ENCODE measurements at places on chromosomes 4 and X.
A peak's percentile ranks its signal among the peaks of the same experiment; 100 is the strongest.

DNA sequence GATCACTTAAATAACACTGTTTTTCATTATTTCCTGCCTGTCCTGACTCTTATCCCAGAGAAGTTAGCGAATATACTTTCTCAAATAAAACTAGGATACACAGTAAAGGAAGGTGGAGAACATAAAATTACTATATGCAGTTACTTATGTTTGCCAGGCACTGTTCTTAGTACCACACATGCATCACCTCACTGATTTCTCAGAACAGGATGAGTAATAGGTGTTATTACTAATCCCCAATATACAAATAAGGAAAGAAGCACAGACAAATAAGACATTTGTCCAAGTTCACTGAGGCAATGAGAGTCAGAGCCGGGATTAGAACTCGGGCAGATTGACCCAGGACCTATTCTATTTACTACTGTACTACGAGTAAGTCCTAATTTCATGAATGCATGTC is 91.7 kb downstream of the CORIN start:
- H3K36me3 ChIP-seq = no peaks in the 10 kb centered on the region
- H3K4me1 ChIP-seq = no peaks in the 10 kb centered on the region
- H3K27ac ChIP-seq = no peak overlapping the region
- H3K27me3 ChIP-seq = peaks cover 6% of the 10 kb centered on the region

DNA sequence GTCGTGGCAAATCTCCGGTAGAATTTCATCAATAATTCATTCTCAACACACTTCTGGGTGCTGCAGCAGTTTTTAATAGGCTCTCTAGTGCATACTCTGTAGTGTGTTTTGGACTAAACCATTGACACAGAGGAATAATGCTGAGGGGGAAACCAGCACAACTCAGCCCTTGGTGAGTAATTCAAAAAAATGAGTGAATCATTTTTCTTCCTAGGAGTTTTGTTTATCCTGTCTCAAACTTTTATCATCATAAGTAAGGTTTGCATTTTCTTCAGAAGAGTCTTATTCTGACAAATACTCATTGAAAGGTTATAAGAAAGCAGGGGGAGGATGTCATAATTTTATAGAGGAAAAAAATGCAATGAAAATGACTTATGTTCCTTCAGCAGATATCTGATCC is 2542.7 kb downstream of the PCDH7 start:
- no peak overlapping the region for H3K4me3 ChIP-seq
- H3K4me1 ChIP-seq = no peaks in the 10 kb centered on the region
- no peak for DNase-seq

DNA sequence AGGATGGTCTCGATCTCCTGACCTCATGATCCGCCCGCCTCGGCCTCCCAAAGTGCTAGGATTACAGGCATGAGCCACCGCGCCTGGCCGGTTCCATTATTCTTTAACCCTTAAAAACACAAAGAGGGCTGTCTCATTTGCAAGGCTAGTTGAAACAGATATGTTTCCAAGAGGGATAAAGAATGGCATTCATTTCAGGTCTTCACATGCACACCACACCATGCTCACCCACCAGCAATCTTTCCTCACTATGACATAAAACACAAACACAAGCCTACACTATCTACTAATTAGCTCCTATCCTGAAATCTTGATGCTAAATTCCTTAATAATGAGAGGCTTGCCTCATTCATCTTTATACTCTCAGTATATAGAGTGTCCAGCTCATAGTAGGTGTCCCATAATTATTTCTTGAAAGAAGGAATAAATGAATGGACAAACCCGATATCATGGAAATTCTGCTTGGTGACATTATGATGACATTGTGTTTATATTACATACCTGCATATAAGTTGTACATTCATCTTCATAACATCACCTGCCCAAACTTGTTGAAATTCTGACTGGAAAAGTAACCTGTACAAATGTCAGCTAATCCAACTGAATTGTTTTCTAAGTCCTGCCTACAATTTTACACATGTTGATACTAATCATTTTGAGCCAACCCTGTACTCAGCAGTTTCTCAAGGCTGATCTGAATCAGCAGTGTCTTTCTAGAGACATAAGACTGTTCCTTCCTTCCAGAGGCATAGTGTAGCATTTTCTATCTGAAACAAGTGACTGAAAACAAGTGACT is 408.5 kb downstream of the KLHL13 start:
- H3K27ac ChIP-seq = no peak overlapping the region
- DNase-seq = no peak
- no peaks in the 10 kb centered on the region for H3K36me3 ChIP-seq
- no peak overlapping the region for H3K4me3 ChIP-seq

GRCh38 chr4:19936476-19936875 is 315.2 kb upstream of the SLIT2 start:
- no peak overlapping the region for H3K4me3 ChIP-seq
- H3K27ac ChIP-seq = no peak overlapping the region
- no peaks in the 10 kb centered on the region for H3K4me1 ChIP-seq
- H3K27me3 ChIP-seq = no peaks in the 10 kb centered on the region
- DNase-seq = no peak

GRCh38 chrX:132375941-132376340 is 112.9 kb downstream of the MBNL3 start:
- H3K36me3 ChIP-seq = peaks cover 11% of the 10 kb centered on the region
- DNase-seq = no peak
- no peaks in the 10 kb centered on the region for H3K4me1 ChIP-seq
- H3K27ac ChIP-seq = no peak overlapping the region
- H3K4me3 ChIP-seq = no peak overlapping the region
- no peaks in the 10 kb centered on the region for H3K27me3 ChIP-seq

DNA sequence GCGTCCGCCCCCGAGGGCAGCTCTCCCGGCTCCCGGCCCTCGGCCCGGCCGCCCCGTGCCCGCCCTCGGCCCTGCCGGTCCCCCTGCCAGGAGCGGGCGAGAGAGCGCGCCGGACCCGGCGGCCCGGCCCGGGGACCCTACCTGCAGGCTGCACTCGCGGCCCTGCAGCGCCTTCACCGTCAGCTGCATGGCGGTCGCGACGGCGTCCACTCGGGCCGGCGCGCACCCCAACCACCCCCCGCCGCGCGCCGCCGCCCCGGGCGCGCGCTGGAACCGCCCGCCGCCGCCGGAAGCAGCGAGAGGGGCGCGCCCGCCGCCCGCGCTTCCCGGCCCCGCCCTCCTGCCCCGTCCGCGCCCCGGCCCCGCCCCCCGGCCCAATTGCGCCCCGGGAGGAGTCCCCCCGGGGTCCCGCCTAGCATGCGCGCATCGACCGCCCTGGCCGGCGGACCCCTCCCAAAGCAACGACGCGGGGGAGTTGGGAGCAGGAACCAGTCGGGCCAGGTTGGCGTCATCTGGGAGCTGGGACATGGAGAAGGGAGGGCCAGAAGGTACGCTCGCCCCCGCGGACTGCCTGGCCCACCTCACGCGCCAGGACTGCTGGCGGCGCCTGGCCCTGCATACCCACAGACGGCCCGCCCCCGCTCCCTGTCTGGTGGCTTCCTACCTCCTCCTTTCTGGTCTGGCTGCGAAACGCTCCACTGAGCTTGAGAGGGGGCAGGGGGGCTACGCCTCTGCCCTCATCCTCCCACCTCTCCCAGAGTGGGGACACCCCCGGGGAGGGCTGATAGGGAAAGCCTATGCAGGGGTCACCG is at the start of gene UBL4A:
UBL4A (minus strand) TSS at position 220 of the 812 bp plus-strand sequence; CDS start at position 189, 31 bp downstream.
- peak within 1 kb of the TSS; percentile 73 for H3K4me3 ChIP-seq
- H3K4me1 ChIP-seq = peaks cover 18% of the 10 kb centered on the region
- H3K27me3 ChIP-seq = no peaks in the 10 kb centered on the region
- DNase-seq = peak; percentile 61
- no peak within 1 kb of the TSS for H3K27ac ChIP-seq
- H3K36me3 ChIP-seq = peaks cover 10% of the 10 kb centered on the region

DNA sequence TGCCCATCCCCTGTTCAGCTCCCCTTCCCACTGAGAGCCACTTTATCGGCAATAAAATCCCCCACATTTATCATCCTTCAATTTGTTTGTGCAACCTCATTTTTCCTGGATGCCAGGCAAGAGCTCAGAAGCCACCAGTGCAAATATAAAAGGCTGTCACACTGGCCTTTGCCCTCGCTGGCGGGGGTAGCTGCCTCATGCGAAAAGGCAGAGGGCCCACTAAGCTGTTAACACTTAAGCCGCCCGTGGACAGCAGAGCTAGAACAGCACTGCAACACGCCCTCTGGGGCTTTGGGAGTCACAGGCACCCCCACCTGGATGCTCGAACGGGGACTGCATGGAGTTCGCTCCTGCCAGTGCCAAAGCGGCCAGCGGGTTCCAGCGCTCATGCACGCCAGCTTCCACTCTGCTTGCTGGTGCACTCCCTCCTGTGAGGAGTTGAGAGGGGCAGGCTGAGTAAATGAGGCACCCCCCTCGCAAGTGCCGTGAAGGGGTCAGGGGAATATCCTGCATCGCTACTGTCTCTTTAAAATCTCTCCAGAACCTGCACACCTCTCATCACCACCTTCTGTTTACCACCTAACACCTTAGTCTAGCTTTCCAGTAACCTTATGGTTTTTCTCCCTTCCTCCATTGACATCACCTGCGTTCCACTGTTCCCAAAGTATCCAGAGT is 99.5 kb downstream of the SORBS2 start:
- peaks cover 8% of the 10 kb centered on the region for H3K4me1 ChIP-seq
- H3K36me3 ChIP-seq = no peaks in the 10 kb centered on the region
- peaks cover 18% of the 10 kb centered on the region for H3K27me3 ChIP-seq
- no peak for DNase-seq
- no peak overlapping the region for H3K27ac ChIP-seq

DNA sequence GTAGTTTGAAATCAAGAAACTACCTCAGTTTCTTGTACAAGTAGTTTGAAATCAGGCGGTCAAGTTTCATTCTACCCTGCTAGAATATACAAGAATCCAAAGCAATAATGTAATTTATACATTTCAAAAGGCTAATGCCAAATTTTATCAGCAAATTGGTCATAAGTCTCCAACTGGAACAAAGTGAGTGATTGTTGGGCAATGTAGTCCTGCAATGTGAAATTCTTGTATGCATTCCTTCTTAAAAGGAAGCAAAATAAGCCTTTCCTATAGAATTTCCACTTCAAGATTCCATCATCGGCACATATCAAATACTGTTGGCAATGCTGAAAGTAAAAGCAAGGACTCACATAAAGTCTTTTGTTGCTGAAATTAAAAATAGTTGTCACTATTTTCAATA is 334.9 kb downstream of the IL1RAPL1 start:
- no peak overlapping the region for H3K4me3 ChIP-seq
- no peaks in the 10 kb centered on the region for H3K27me3 ChIP-seq
- DNase-seq = no peak
- no peak overlapping the region for H3K27ac ChIP-seq

GRCh38 chr4:61296144-61296543 is 96.0 kb downstream of the ADGRL3 start:
- H3K4me3 ChIP-seq = no peak overlapping the region
- no peaks in the 10 kb centered on the region for H3K27me3 ChIP-seq
- H3K36me3 ChIP-seq = no peaks in the 10 kb centered on the region
- H3K4me1 ChIP-seq = no peaks in the 10 kb centered on the region
- H3K27ac ChIP-seq = no peak overlapping the region

DNA sequence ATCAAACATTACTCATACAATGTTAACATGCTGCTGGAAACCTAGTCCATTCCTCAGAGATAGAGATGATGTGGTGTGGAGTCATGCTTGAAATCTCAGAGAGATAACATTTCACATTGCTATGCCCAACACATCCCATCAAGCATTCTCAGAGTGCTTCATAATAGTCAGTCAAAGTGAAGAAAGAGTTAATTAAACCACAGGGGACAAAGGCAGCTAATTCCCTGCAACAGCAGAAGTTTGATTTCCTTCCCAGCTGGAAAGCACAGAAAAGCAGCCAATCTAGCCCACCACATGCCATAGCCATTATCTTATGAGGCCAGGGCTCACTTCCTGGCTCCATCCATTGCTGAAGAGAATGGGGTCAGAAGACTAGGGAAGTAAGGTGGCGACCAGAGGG is 8.9 kb downstream of the KDR start:
- H3K27ac ChIP-seq = no peak overlapping the region
- H3K4me1 ChIP-seq = no peaks in the 10 kb centered on the region
- no peaks in the 10 kb centered on the region for H3K36me3 ChIP-seq
- peaks cover 3% of the 10 kb centered on the region for H3K27me3 ChIP-seq

GRCh38 chr4:80594701-80595100 is 259.2 kb downstream of the CFAP299 start:
- H3K27me3 ChIP-seq = no peaks in the 10 kb centered on the region
- no peak for DNase-seq
- no peaks in the 10 kb centered on the region for H3K36me3 ChIP-seq
- no peak overlapping the region for H3K27ac ChIP-seq

DNA sequence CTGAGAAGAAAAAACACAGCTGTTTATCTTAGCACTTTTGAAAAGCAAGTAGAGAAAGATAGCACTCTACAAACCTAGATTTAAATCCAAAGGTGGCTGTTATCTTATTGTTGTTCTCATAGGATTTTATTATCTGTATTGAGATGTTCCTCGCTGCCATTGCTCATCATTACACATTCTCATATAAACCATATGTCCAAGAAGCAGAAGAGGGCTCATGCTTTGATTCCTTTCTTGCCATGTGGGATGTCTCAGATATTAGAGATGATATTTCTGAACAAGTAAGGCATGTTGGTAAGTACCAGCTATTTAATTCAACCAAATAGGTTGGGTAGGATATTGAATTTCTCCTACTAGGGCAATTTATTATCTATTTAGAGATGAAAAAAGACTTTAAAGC is 16.4 kb downstream of the TMEM184C start:
- no peaks in the 10 kb centered on the region for H3K27me3 ChIP-seq
- H3K4me1 ChIP-seq = no peaks in the 10 kb centered on the region
- no peak overlapping the region for H3K27ac ChIP-seq
- H3K36me3 ChIP-seq = peaks cover 84% of the 10 kb centered on the region

DNA sequence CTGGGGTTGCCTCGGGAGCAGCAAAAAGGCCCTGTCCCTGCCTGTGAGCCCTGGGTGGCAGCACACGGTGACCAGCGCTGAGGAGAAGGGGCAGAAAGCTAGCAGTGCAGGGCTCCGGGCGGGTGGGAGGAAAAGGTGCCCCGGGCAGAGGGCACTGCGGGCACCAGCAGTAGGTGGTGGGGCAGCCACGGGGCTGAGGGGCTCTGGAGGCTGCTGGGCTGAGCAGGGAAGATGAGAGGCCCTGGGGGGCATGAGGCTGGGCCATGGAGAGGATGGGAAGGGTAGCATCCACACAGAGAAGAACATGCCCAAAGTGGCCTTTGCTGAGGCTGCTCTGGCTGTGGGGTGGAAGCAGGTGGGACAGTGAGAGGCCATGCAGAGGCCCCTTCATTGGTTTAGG is 67.5 kb upstream of the NKX1-1 start:
- H3K4me1 ChIP-seq = no peaks in the 10 kb centered on the region
- DNase-seq = peak; percentile 3
- no peak overlapping the region for H3K4me3 ChIP-seq
- no peaks in the 10 kb centered on the region for H3K36me3 ChIP-seq

Measured in activated B cell treated with CpG ODN at 0.5 μM for 24 hours (primary cell).